Heart right ventricle (tissue), 16 donors: ENCODE measurements at places on chromosomes 5 and 9.

GRCh38 chr9:36142510-36143244, 6.1 kb downstream of the GLIPR2 start:
- H3K27me3 ChIP-seq: no peaks in the 10 kb centered on the region
- peak overlapping the region; percentile 27 for H3K4me3 ChIP-seq
- peak overlapping the region; percentile 77 for H3K27ac ChIP-seq
- no peaks in the 10 kb centered on the region for H3K36me3 ChIP-seq

DNA sequence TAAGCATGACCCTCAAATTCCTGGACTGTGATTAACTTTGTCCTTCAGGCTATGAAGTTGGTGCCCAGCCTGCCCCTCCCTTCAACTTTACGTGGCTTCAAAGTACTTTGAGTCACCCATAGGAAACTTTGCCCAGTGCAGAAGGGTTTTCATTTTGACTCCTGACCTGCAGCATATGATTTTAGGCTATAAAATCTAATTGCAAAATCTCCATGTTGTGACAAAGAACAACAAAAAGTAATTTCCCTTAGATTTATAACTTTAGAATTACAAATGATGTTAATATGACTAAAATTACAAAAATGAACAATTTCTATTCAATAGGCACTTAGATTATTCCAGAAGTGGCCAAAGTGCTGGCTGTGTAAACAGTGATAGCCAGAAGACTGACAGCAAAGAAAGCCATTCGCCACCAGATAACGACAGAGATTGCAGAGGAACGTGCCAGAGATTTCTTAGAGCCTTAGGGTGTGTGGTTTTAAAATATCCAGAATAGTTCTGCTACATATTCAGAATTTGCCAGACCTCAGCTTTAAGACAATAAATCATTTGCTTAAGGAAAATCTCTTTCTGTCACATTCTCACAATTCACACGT, 197.4 kb downstream of the SEMA5A start:
- no peaks in the 10 kb centered on the region for H3K36me3 ChIP-seq
- no peaks in the 10 kb centered on the region for H3K27me3 ChIP-seq
- H3K4me1 ChIP-seq: no peaks in the 10 kb centered on the region
- H3K27ac ChIP-seq: no peak overlapping the region
- H3K4me3 ChIP-seq: no peak overlapping the region

DNA sequence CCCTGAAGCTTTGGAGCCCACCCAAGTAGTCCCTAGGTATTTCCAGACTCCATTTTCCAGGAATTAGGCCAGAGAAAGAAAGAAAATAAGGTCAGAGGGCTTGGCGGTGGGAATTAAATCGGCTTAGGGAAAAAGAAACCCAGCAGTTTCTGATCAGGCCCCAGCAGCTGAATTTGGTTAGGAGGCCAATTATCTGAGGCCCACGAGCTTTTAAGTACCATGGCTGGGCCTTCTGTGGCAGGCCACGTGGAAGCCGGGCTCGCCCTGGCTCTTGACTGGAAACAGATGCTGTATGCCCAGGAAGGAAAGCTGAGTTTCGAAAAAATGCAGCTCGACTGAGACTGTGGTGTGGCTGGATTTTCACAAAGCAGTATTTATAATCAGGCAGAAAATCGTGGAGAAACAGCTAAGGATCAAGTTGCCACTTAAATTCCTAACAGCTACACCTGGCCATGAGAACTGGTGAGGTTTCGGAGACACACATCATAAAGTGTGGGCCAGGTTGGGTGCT, 75.1 kb upstream of the PANK3 start:
- DNase-seq: peak; percentile 35
- no peak overlapping the region for H3K4me3 ChIP-seq
- no peaks in the 10 kb centered on the region for H3K27me3 ChIP-seq
- peak overlapping the region; percentile 35 for H3K27ac ChIP-seq

DNA sequence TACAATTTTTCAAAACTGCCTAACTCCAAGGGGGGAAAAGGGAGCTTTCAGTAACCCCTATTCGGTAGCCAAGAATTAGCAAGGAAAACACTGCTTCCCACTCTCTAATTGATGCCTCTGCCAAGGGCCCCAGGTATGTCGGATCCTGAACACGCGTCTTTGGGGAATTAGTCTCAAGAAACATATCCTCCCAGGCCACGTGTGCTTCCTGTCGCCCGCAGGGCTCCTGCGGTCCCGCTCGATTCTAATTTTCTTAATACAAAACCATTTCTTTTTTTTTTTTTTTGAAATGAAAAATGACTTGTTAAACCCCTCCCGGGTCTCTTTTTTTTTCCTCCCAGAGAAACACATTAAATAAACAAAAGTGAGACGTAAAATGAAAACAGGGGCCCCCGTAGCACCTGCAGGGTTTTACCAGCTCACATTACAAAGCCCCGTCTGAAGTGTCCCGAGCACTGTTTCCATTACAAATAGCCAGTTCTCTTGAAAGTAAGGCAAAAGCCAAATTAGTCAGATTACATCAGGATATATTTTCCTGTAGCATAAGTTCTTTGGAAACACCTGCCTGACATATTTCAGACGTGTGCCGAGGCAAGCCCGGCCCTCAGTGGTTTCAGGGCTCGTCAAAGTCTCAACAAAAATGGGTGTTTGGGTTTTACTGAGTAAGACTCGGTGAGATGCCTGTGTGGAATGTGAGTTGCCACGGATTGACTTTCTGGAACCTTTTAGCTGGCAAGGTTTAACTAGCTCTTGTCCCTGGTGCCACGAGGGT, 21.5 kb downstream of the SMIM23 start:
- no peak overlapping the region for H3K27ac ChIP-seq
- H3K4me1 ChIP-seq: no peaks in the 10 kb centered on the region
- H3K27me3 ChIP-seq: peaks cover 25% of the 10 kb centered on the region
- no peak for DNase-seq
- no peak overlapping the region for H3K4me3 ChIP-seq
- H3K36me3 ChIP-seq: no peaks in the 10 kb centered on the region

DNA sequence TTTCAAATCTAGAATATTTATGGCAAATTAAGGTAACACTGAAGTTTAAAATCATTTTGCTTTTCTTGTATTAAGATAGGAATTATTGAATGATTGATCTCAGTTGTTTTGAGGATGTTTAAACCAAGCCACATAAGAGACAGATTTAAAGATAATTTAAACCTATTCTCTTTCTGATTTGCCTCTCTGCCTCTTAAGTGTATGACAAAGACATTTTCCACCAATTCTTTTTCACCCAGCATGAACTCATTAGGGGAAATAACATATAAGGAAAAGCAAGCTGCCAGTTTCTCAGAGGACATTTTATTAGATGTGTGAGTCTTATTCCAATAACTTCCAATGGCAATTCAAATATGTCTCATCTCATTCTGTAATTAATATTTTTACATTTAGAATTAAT, 568.3 kb upstream of the MEF2C start:
- no peaks in the 10 kb centered on the region for H3K27me3 ChIP-seq
- no peak for DNase-seq
- no peaks in the 10 kb centered on the region for H3K36me3 ChIP-seq
- no peaks in the 10 kb centered on the region for H3K4me1 ChIP-seq

GRCh38 chr5:172758077-172758833, 12.7 kb downstream of the DUSP1 start:
- no peaks in the 10 kb centered on the region for H3K36me3 ChIP-seq
- DNase-seq: no peak
- H3K27ac ChIP-seq: peak overlapping the region; percentile 54
- no peaks in the 10 kb centered on the region for H3K27me3 ChIP-seq

GRCh38 chr9:81622471-81623255, 66.7 kb downstream of the TLE1 start:
- no peak overlapping the region for H3K27ac ChIP-seq
- H3K36me3 ChIP-seq: no peaks in the 10 kb centered on the region
- peaks cover 13% of the 10 kb centered on the region for H3K4me1 ChIP-seq
- no peak overlapping the region for H3K4me3 ChIP-seq
- no peaks in the 10 kb centered on the region for H3K27me3 ChIP-seq

DNA sequence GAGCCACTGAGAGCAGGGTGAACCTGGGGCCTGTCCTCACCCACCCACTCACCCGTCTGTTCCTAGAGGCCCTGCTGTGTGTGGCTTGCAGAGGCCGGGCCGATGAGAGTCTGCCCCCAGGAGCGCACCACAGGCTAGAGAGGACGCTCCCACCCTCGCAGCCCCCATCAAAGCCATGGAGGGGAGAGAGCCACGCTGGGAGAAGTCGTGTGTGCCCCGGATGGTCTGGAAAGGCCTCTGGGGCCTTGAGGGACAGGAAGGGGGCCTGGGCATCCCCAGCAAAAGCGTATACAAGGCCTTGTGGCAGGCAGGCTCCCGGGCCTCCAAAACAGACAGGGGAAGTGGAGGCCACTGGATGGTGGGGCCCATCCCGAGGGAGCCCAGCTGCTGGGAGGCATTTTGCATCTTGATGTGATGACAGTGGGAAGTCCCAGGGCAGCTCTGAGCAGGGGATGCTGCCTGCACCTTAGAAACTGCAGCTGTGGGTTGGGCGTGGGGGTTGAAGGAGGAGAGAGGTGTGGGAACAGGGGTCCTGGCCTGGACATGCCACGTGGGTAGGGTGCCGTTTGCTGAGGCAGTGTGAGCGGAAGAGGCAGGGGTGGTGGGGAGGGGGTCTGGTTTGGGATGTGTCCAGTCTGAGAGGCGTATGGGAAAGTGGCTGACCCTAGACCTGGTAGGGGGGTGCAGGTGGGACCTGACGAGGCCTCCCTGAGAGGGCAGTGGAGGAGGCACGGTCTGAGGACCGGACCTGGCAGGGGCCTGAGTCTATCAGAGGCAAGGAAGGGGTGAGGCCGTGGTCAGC, 43.0 kb upstream of the NOTCH1 start:
- no peaks in the 10 kb centered on the region for H3K36me3 ChIP-seq
- DNase-seq: peak; percentile 12
- no peak overlapping the region for H3K4me3 ChIP-seq
- H3K4me1 ChIP-seq: peaks cover 77% of the 10 kb centered on the region

GRCh38 chr9:136875155-136875554, 9.0 kb upstream of the EDF1 start:
- no peaks in the 10 kb centered on the region for H3K4me1 ChIP-seq
- no peak for DNase-seq
- H3K27me3 ChIP-seq: no peaks in the 10 kb centered on the region

GRCh38 chr5:15105799-15106393, 234.3 kb upstream of the ANKH start:
- H3K27me3 ChIP-seq: no peaks in the 10 kb centered on the region
- no peak overlapping the region for H3K4me3 ChIP-seq
- no peaks in the 10 kb centered on the region for H3K36me3 ChIP-seq
- no peak for DNase-seq
- H3K4me1 ChIP-seq: no peaks in the 10 kb centered on the region

- H3K4me3 ChIP-seq: no peak overlapping the region
- no peaks in the 10 kb centered on the region for H3K27me3 ChIP-seq
- H3K4me1 ChIP-seq: peaks cover 81% of the 10 kb centered on the region
- DNase-seq: no peak
These were observed 2.6 kb downstream of the VDAC1 start for GRCh38 chr5:134001938-134002731.

GRCh38 chr9:89015336-89015735, 24.1 kb downstream of the S1PR3 start:
- no peaks in the 10 kb centered on the region for H3K36me3 ChIP-seq
- no peak overlapping the region for H3K27ac ChIP-seq
- no peak for DNase-seq
- no peaks in the 10 kb centered on the region for H3K4me1 ChIP-seq
- no peaks in the 10 kb centered on the region for H3K27me3 ChIP-seq

DNA sequence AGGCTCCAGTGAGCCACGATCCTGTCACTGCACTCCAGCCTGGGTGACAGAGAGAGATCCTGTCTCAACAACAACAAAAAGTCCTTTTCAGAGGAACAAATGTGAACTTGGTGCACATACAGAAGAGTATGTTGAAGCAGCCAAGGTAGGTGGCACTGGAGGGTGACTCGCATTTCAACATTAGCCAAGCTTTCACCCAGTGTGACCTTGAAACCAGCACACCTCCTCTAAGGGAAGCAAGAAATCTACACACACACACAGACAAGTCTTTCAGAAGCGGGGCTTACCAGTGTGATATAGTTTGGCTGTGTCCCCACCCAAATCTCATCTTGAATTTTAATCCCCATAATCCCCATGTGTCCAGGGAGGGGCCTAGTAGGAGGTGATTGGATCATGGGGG, 225.2 kb downstream of the SEMA5A start:
- no peak overlapping the region for H3K27ac ChIP-seq
- no peaks in the 10 kb centered on the region for H3K4me1 ChIP-seq
- DNase-seq: no peak
- no peaks in the 10 kb centered on the region for H3K27me3 ChIP-seq

DNA sequence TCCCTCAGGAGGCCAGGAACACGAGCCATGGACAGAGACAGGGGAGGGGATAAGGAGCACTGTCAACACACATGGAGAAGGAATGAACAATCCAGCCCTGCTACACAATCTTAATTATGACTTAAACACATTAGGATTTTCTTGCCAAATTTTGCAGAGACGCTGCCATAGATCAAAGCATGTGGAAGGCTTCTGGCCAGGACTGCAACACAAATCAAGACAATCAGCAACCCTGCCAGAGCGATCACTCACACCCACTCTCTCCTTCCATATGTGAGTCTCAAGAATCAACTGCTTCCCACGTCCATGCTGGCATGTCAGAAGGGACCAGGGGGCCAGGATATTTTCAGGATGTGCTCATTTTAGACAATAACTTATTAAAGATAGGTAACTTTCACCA, 85.6 kb downstream of the ROR2 start:
- no peaks in the 10 kb centered on the region for H3K27me3 ChIP-seq
- no peaks in the 10 kb centered on the region for H3K4me1 ChIP-seq
- no peak overlapping the region for H3K27ac ChIP-seq
- no peak for DNase-seq

GRCh38 chr5:34728236-34728635, 72.1 kb downstream of the RAI14 start:
- no peak for DNase-seq
- H3K4me3 ChIP-seq: no peak overlapping the region
- no peaks in the 10 kb centered on the region for H3K4me1 ChIP-seq
- no peaks in the 10 kb centered on the region for H3K36me3 ChIP-seq

- H3K4me3 ChIP-seq: no peak overlapping the region
- H3K27me3 ChIP-seq: no peaks in the 10 kb centered on the region
- no peak overlapping the region for H3K27ac ChIP-seq
- H3K4me1 ChIP-seq: no peaks in the 10 kb centered on the region
- DNase-seq: no peak
- no peaks in the 10 kb centered on the region for H3K36me3 ChIP-seq
These were observed 14.2 kb upstream of the C5orf46 start for GRCh38 chr5:147920420-147921030.

- DNase-seq: no peak
- peak overlapping the region; percentile 47 for H3K27ac ChIP-seq
- no peak overlapping the region for H3K4me3 ChIP-seq
- H3K27me3 ChIP-seq: no peaks in the 10 kb centered on the region
- peaks cover 97% of the 10 kb centered on the region for H3K4me1 ChIP-seq
- H3K36me3 ChIP-seq: no peaks in the 10 kb centered on the region
These were observed 5.3 kb upstream of the FAM120AOS start for GRCh38 chr9:93458712-93459111.

- H3K4me3 ChIP-seq: no peak overlapping the region
- H3K27me3 ChIP-seq: no peaks in the 10 kb centered on the region
- no peak overlapping the region for H3K27ac ChIP-seq
- H3K36me3 ChIP-seq: peaks cover 99% of the 10 kb centered on the region
- H3K4me1 ChIP-seq: no peaks in the 10 kb centered on the region
These were observed 9.3 kb downstream of the TOR1A start for GRCh38 chr9:129814432-129815223.
